Stromal cell of bone marrow (primary cell): ENCODE measurements at places on chromosomes 7 and 10.

- no peak for DNase-seq
Observed at GRCh38 chr7:95599069-95599468, 2.8 kb upstream of the PDK4 start.

- DNase-seq, result no peak
Observed at GRCh38 chr10:3033925-3034324, 33.4 kb upstream of the PFKP start.

DNA sequence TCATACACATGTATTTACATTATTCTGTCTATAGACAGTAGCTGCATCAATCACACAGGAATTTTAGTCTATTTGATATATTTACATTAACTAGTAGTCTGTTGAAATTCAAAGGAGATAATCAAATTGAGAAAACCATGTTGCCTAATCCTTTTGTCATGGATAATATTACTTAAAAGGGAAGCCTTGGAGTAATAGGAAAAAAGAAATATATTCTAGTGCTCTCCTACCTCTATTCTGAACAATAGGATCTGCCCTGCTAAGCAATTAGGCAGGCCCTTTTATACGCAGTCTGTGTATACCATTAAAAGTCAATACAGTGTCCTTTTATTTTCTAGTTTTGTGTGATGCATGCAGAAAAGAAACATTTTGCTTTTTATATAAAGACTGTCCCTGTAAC, 24.5 kb downstream of the UMAD1 start:
- no peak for DNase-seq

DNA sequence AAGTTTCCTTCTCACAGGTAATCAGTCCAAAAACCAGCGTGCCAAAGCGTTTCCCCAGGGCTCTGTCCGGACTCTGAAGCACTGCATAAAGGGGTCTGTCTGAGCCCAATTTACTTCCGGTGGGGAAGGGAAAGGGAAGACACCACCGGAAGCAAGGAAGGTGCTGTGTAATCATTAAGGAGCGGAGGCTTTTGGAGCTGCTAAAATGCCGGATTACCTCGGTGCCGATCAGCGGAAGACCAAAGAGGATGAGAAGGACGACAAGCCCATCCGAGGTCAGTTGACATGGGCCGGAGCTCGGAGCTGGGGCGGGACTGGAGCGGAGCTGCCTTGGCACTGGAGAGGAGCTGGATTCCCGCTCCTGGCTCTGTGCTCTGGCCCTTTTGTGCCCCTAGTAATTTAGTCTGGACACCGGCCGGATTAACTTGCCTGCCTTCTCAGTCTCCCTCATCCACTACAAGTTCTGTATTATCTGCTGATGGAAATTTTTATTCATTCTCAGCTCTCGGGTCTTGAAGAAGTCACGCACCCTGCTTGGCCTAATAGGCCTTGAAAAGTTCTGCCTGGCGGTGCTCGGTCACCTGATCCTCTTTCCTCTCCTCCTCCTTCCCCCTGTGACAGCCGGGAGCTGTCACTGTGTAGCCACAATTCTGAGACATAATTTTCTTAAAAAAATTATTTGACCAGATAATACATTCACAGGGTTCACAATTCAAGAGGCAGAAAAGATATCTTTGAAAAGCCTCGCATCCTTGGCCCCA, at the start of gene PSMC2:
Gene PSMC2, plus strand, starts transcription at position 137 of the 761 bp plus-strand sequence. Its CDS starts 69 bp downstream, at position 206.
- DNase-seq, result peak; percentile 89

GRCh38 chr7:157538735-157539134, 201.9 kb downstream of the DNAJB6 start:
- no peak for DNase-seq

- DNase-seq, result no peak
Observed at GRCh38 chr7:139679731-139680594, 97.8 kb downstream of the HIPK2 start.

- no peak for DNase-seq
Observed at GRCh38 chr10:96493254-96493653, 20.5 kb downstream of the TLL2 start.

- DNase-seq, result no peak
Observed at GRCh38 chr10:24427678-24428409, 218.9 kb downstream of the KIAA1217 start.

- DNase-seq, result no peak
Observed at GRCh38 chr7:105886776-105887175, 10.4 kb upstream of the ATXN7L1 start.

DNA sequence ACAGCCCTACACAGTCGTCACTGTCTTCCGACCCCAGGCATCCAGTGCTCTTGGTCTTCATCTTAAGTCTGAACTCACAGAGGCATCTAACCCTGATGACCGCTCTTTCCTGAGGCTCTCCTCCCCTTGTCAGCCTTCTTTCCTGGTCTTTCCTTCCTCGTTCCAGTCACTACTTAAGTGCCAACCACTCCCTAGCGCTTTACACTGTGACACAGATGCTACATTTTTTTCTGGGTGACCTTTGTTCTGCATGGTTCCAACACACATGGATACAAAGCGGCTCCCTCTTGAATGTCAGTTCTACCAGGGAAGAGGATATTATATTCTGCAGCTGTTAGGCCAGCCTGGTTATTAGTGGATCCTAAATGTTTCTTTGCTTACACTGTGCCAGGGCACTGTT, 12.7 kb downstream of the YWHAG start:
- DNase-seq, result no peak

DNA sequence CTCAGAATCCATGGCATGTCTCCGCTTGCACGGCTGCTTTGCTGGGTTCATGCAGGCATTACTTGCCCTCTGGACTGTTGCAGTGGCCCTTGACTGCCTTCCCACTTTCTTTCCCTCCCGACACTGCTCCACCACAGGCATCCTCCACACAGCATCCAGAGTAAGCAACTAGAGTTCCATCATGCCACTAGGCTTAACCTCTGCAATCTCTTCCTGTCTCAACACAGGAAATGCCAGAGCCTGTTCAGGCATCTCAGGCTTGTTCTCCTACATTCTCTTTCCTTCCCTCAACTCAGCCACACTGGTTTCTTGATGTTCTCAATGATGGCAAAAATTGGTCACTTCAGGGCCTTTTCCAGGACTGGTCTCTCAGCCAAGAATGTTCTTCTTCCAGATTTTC, 284.5 kb upstream of the KLF6 start:
- no peak for DNase-seq

DNA sequence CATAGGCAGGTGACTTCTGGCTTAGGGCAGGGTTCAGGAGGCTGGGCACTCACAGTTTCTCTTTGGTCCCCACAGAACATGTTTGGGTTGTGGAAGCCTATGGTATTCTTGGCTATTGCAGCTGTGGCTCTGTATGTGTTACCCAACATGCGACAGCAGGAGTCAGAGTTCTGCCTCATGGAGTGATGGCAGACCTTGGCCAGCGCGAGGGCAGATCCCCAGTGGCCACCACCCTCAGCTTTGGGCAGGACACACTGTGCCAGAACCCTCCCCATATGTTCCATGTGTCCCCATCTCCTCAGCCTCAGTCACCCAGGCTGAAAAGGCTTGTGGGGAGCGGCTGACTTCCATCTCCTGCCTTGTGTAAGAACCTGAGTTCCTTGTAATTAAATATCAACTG, 8.5 kb upstream of the FLNC start:
- DNase-seq, result no peak

DNA sequence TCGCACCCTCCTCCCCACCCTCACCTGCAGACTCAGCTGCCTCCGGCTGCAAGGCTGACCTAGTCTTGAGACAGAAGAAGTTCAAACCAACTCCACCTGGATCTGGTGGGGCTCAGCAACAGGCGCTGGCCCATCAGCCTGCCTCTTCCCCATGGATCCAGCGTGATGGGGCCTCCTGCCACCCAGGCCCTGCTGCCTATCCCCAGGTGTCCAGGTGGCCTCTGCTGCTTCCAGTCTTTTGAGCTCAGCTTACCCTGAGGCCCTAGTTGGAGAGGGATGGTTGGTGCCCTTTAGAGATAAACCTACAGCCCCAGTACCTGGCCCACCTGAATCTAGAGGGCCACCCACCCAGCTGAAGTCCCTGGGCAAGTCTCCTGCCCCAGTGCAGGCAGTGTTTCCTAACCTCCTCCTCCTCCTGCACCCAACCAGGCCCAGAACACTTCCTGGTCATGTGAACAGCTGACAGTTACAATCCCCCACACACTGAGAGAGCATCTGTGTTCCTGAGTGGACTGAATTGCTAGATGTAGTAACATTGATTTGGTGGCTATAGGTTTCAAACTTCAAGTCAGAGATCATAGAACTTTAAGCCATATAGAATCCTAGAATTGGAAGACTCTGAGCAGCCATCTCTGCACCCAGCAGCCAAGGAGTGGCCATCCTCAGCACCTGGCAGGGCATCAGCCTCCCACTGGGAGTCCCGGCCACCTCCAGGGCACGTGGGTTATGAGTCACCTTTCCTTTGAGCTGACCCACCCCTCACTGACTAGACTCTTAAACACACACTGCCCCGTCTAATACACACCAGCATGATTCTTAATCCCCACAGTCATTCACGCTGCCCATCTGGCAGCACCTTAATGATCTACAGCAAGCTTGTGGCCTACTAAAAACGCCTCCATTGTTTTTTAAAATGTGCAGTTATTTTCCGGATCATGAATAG, 51.9 kb downstream of the ALOX5 start:
- no peak for DNase-seq

DNA sequence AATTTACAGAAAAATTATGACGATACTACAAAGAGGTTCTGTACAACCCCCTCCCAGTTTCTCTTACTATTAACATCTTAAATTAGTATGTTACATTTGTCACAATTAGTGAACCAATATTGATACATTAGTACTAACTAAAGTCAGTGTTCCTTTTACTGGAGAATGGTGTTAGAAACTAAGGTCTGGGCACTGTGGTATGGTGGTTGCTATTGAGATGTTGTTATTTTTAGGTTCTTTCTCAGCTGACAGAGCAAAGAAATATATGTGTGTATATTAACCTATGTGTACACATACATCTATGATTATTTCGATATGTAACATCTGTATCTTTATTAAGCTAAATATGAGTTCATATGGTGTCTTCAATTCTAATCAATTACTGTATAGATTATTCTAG, 11.7 kb upstream of the CFTR start:
- no peak for DNase-seq

GRCh38 chr10:24625778-24626177, 97.9 kb downstream of the ARHGAP21 start:
- no peak for DNase-seq

DNA sequence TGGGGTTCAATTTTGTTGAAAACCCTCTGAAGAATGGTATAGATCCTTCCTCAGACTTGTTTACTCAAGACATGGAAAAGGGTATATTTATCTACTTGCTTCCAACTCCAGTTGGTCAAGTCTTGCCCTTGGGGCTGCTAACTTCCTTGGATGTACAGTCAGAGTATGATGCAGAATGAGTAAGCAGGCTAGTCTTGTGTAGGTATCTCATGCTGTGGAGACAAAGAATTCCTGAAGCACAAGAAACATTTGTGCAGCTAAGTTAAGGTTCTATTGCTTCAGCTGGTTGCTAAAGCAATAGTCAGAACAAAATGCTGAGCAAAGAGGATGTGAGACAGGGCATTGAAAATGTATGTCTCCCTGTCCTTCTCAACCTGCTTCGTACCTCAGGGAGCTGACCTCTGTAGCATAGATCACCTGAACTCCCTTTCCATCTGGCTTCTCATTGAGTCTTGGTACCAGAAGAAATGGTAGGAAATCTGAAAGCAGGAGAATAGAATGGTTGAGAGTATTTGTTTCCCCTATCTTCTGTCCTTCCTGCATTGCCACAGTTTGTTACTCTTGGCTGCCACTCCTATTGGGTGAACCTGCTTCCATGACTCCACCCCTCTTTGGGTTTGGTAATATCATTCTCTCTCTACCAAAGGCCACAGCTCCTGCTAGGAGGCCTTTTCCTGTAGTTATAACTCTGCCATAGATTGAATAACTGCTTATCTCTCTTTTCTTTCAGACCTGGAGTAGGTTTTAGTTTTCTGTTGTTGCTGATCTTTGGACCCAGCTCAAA, 346.0 kb downstream of the PHF14 start:
- DNase-seq, result peak; percentile 43

DNA sequence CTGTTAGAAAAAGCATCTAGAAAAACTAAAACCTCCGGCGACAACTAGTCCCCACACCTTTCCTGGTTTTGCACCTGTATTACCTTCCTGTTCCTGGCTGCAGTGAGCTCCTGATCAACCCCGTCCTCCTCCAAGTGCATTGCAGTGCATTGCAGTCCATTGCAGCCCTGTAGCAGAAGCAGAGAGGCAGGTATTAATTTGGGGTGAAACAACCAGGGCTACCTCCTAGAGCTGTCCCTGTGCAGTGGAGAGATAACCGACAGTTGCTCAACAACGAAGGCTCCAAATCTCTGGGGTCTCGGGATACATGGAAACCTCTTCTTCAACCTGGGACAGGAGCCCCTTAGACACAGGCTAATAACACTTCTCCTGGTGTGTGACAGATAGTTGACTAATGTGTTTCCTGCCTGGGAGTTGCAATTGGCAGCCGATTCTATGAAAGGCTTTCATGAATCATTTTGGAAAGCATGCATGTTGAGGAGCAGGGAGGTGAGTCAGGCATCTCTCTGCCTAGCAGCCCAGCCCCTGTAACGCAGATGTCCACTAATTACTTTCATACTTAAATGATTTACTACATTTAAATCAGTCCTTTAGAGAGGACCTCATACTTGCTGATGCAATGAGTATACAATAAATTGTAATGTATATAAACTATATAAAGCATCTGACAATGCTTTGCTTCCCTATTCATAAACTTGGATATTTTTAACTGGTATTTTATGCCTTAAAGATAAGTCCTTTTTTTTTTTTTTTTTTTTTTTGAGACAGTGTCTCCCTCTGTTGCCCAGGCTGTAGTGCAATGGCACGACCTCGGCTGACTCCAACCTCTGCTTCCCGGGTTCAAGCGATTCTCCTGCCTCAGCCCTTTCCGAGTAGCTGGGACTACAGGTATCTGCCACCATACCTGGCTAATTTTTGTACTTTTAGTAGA, 59.0 kb downstream of the PRR15 start:
- DNase-seq, result peak; percentile 91

GRCh38 chr10:129761981-129762956, 201.8 kb downstream of the EBF3 start:
- DNase-seq, result no peak

- DNase-seq, result no peak
Observed at GRCh38 chr7:26141077-26141476, 10.9 kb upstream of the NFE2L3 start.

DNA sequence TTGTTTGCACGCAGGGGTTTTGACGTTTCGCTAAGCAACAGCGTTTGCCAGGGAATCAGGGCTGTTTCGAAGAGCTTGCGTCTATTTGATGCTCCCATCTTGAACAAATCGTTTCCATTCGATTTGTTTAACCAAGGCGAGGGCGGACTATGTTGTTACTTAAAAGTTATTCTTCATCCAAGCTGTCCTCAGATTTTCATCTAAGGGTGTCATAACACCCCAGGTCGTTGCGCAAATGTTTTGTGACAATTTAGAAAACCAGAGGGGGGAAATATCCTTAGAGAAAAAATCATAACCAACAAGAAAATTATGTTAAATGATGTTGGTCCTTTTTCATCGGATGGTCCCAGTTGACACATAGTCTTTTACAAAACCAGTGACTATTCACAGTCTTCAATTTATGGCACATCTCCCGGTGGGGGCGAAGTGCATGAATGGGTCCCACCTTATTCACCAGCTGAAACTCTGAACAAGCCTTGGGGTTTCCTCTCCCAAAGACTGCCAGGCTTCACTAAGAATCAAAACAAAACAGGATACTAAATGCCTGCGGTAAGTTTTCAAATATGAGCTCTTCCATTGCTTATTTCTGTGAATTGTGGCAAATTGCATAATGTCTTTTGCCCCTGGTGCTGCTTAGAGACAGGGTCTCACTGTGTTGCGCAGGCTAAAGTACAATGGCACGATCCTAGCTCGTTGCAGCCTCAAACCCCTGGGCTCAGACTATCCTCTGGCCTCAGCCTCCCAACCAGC, 109.9 kb downstream of the REEP3 start:
- peak; percentile 84 for DNase-seq

- DNase-seq, result no peak
Observed at GRCh38 chr7:25399000-25399750, 170.9 kb upstream of the NPVF start.

- no peak for DNase-seq
Observed at GRCh38 chr7:108604307-108605077, 34.8 kb downstream of the DNAJB9 start.
